ENCODE measurements at places on chromosomes 12 and 14.

DNA sequence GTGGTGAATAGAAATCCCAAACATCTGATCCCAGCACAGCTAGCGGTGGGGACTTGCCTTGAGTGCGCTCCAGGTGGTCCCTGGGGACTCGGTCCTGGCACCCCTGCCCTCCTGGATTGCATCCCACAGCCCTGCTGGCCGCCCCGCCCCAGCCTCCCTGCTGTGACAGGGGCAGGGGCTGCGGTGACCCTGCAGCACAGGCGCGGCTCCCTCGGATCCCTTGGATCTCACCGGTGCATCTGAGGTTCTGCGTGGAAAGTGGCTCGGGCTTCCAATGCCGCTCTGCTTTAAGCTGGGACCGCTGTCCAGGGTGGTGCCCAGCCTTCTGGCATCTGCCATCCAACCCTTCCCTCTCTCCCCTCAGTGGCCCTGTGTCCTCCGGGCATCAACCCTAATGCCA lies 16.0 kb downstream of the ANKRD9 start:
- DNase-seq, result no peak

DNA sequence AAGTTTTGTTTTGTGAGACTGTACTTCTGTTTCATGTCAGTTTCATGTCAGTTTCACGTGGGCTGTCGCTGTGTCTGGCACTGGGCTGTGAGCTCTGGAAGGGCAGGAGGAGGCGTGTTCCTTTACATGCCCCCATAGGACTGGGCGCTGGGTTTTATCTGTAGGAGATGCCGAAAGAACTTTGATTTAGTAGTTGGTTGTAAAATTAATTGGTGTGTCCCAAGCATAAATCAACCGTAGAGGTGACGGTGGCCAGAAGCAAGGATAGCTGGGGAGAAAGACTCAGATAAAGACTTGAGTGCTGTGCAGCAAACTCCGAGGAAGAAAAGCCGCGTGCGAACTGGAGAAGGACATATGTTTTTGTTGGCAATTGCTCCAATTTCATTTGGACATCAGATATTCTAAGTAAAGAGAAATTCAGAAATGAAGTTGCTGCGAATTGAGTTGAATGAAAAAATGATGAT lies 182.5 kb downstream of the VRK1 start:
- no peak for DNase-seq

DNA sequence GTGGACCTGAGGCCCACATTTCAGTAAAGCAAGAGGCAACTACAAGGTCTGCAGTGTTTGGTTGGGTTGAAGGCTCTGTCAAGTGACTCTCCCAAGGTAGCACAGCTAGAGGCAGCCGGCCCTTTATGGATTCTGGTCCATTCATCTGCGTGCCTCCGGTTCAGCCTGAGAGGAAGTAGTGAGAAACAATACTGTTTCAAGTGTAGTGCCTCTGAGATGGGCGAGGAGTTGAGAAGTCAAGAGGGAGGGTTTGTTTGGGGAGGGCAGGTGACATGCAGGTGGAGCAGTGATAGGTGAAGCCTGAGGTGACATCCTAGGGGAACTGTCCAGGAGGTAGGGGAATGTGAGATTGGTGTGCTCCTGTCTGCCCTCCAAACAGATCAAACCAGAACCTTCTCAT lies 933.5 kb downstream of the VRK1 start:
- DNase-seq, result no peak

- no peak for DNase-seq
Measured at GRCh38 chr14:33285902-33286700, 347.4 kb downstream of the NPAS3 start.

DNA sequence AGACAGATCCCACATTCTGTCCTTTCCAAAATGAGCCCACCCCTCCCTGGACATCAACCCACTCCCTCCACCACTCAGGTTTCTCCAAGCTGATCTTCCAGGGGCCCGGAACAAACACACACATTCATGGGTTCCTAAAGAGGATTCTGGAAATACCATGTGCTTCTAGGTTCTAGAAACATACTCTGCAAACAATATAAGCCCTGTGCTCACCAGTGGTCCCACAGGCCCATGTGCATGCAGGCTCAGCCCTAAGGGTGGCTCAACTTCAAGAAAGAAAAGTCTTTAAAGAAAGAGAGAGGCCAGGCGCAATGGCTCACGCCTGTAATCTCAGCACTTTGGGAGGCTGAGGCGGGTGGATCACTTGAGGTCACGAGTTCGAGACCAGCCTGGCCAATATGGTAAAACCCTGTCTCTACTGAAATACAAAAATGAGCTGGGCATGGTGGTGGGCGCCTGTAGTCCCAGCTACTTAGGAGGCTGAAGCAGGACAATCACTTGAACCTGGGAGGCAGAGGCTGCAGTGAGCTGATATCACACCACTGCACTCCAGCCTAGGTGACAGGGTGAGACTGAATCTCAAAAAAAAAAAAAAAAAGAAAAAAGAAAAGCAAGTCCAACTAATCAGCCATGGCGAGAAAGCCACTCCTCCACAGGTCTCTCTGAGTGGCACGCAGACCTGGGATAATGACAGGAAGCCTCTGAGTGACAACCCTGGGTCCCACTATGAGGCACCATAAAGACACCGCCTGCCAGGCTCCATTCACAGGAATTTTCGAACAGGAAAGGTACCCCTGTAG lies 59.5 kb upstream of the PNMA1 start:
- DNase-seq, result no peak

GRCh38 chr14:54593860-54594259 lies 26.9 kb downstream of the SAMD4A start:
- no peak for DNase-seq

DNA sequence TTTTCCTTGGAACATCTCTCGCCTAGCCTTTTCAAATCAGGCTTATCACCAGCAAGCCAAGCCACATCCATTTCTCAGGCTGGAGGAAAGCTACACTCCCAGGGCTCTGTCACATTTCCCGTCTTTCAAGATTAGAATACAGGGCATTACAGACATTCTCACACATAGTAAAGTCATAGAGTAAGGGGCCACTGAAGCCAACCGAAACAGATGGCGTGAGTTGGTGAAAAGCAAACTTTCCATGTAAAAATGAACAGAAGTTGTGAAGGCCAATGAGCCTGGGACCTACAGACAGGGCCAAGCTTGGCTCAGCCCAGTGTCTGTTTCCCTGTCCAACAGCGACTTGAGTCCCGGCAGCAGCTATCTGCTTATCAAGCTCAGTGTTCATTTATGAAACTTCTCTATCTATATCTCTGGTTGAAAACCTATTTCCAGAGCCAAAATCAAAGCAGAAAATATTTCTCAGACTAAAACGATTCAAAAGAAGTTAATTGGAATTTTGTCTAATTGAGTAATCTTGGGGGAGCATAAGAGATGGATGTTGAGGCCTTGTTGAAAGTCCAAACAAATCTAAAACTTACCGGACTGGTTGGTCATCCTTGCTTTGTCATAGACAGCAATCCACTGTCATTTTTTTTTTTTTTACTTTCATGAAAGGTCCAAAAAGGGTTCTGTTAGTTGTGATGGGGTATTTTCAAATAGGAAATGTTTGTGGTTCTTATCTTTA lies 105.6 kb downstream of the DAAM1 start:
- DNase-seq, result no peak

DNA sequence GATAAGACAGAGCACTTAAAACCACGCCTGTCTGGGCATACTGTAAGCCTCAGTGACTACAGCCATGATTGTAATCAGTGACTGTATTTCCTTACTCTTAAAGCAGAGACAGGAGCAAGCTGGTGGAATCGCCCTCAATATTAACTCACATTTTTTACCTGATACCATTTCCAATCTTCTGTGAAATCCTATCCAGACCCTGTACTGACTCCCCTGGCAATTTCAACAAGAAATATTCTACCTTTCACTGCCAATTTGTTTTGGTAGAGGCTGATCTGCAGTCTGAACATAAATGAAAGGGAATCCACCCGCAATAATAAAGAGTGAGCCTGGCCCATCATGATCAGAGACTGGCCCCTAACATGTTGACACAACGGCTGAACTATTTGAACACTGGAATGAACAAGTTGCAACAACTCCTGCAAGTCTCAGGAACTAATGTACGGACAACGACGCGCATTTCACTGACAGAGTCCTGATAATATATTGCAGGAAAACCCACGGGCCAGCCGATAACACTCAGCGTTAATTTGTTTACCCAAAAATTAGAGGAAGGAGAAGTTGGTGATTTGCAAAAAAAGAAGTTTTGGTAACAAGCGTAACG lies 195.5 kb upstream of the BTG1 start:
- DNase-seq, result no peak

GRCh38 chr12:56897844-56898361 lies 36.3 kb downstream of the SDR9C7 start:
- no peak for DNase-seq

DNA sequence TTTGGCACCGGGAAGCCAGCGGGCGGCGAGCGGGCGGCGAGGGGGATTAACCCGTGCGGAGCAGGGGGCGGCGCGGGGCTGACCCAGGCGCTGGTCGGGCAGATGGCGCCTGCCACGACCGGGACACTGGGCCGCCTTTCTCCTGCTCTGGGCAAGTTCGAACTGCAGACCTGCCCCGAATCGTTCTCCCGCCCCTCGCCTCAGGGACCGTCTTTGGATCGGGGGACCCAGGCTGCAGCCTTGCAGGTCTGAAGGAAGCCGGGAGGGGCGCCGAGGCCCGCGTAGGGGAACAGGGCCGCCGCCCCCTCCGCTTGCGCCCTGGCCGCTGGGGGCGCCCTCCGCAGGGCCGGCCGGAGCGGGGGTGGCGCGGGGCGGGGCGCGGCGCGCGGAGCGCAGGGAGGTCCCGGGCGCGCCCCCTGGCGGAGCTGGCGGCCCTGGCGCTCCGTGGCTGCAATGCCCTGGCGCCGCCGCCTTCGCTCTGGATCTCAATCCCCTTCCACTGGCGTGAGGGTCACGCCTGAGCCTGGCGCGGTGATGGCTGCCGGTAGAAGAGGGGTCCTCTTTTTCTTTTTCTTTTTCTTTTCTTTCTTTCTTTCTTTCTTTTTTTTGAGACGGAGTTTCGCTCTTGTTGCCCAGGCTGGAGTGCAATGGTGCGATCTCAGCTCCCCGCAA lies 449 bp upstream of the LTBP2 start:
- peak; percentile 72 for DNase-seq

DNA sequence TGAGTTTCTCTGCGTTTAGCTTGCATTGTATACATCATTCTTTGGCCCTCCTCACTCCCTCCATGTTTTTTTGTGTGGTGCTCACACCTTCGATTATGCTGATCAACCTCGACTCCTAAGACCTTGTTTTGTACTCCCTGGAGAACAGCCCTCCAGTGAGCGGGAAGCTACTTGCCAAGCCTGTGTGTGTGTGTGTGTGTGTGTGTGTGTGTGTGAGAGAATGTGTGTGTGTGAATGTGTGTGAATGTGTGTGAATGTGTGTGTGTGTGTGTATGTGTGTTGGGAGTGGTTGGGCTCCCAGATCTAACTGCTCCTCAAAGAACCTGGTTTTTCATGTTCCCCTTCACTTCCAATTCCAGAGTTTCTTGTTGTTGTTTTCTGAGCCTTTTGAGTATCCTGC lies 6.0 kb downstream of the NYNRIN start:
- DNase-seq, result no peak

DNA sequence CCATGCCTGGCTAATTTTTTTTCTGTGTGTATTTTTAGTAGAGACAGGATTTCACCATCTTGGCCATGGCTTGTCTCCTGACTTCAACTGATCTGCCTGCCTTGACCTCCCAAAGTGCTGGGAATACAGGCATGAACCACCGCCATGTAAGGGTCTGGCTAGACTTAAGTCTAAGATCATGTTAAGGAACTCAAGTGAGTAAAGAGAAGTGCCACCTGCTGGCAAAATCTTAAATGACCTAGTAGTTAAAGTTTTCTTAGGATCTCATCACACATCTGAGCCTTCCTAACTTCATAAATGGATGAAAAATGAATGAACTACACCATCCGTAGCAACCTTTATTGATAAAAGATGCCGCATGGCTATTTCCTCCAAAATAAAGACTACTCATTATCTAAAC lies 1.7 kb upstream of the C12orf56 start:
- no peak for DNase-seq

- DNase-seq, result no peak
Measured at GRCh38 chr12:132277374-132277941, 51.9 kb downstream of the GALNT9 start.

DNA sequence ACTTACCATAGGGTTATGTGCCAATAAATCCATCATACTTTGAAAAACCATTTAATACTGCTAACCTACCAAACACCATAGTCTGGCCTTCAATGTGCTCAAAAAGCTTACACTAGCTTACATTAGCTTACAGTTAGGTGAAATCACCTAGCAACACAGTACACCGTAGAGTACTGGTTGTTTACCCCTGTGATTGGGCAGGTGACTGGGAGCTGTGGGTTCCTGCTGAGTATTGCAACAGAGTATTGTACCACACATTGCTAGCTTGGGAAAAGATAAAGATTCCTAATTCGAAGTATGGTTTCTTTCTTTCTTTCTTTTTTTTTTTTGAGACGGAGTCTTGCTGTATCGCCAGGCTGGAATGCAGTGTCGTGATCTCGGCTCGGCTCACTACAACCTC lies 5.6 kb downstream of the ATP5MC2 start:
- no peak for DNase-seq

GRCh38 chr14:105927096-105928060 lies 401.0 kb downstream of the TMEM121 start:
- DNase-seq, result no peak

Data from stimulated activated CD8-positive, alpha-beta memory T cell treated with anti-CD3 and anti-CD28 coated beads, Interleukin-4, amount 100 ng/mL, for 24 hours (primary cell).